Stimulated activated CD4-positive, alpha-beta T cell treated with anti-CD3 and anti-CD28 coated beads, Interleukin-4, amount 100 ng/mL, for 48 hours (primary cell): ENCODE measurements at places on chromosomes 16 and 17.

DNA sequence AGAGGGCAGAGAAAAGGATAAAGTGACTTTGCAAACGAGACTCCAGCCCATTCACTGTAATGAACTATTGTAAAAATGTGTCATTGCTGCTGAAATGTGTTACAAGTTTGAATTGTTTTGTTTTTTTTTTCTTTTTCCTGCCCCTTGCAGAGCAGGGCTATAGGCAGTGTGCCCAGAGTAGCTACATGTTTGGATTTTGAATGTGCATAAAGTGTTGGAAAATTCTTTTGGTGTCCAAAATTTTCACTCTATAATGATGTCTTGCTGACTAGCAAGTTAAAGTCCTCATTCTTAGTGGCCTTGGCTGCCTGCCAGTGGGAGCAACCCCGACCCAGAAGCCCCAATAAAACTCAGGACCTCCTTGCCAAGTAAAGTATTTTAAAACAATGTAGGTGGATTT is 66.5 kb downstream of the IGF2BP1 start:
- DNase-seq, result no peak

DNA sequence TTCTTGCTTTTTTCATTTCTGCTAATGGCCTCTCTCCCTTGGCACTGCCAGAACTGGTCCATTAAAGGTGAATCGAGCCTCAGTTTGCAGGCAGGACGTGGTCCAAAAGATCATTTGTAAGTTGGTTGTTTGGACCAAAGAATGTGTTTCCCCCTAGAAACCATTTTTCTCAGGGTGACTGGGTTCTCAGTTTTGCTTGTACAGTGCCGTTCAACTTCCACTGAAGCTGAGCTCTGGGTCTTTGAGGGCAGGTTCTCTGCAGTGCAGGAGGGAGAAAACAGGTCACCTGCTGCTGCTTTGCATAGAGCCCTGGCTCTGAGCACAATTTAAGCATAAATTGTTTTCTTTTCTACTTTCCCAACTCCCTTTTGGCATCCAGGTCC is 9.0 kb upstream of the AMZ2 start:
- no peak for DNase-seq

DNA sequence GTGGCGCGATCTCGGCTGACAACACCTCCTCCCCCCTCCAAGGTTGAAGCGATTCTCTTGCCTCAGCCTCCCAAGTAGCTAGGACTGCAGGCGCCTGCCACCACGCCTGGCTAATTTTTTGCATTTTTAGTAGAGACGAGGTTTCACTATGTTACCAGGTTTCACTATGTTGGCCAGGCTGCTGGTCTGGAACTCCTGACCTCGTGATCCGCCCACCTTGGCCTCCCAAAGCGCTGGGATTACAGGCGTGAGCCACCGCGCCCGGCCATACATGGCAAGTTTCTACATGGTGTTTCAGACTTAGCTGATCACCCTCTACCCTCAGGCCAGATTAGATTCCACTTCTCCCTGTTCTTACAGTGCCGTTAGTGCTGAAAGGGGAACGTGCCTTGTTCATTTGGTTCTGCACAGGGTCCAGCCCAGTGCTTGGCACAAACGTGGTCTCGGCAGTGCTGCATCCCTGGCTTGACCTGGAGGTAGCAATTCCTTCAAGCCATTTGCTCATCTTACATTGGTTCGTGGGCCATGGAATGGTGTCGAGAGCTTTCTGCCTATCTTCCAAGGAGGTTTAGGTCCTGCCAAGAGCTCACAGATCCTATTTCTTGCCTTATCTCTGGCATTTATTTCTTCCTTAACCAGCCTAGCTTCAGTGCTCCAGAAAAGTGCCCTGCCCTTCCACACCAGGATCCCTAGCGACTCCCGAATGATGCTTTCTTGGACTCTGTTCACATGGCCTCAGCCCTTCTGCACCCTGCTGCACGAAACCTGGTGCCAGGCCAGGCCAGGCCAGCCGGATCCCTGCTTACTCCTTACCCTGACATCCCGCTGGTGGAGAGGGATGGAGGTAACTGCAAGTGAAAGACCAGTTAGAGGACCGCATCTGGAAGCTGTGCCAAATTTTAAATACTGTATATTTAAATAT is 14.8 kb upstream of the AURKB start:
- DNase-seq, result no peak

DNA sequence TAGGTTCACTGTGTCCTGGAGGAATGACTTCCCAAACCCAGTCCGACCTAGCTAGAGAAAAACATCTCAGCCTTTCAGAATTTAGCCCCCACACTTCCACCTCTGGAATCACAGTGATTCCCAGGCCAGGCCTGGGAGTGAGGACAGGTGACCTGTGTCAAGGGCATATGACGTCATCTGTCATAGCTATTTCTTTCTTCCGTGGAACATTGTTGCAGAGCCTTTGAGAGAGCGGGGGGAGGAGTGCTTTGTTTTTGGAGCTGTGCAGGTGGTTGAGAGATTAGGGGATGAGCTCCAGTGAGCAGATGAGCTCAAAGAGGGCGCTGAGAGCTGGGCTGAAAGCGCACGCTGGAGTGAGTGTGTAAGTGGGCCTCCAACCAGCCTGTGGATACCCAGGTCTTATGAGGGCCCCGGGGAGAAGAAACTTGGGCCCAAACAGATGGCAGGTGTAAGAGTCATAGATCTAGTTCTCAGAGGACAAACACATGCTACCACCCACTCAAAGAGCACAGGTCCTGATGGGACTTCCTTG is 344.8 kb downstream of the SNX29 start:
- DNase-seq, result no peak

GRCh38 chr17:79923974-79924638 is 84.9 kb upstream of the CBX4 start:
- peak; percentile 67 for DNase-seq

GRCh38 chr16:50804290-50804907 is 62.5 kb downstream of the CYLD start:
- no peak for DNase-seq

- DNase-seq, result no peak
Observed at GRCh38 chr17:32536736-32537643, 50.2 kb downstream of the CDK5R1 start.

- no peak for DNase-seq
Observed at GRCh38 chr16:85642762-85643358, 29.7 kb downstream of the GSE1 start.

- no peak for DNase-seq
Observed at GRCh38 chr16:81492965-81493754, 48.6 kb downstream of the CMIP start.

DNA sequence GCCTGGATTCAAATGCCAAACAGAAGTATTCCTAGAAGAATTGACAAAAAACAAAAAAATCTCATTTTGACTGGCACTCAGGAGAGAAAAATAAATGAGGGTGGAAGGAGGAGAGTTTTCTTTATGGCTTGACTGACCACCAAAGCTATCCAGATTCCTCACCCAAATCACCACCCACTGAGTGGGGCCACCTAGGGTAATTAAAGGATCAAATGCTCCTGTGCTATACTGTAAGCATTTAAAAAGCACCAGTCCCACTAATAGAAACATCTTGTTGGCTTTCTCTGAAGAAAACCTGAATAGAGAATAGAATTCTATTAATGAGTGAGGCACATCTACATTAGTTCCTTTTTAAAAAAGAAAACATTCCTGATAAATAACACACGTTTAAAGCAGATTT is 163.3 kb downstream of the ANKFN1 start:
- DNase-seq, result no peak

DNA sequence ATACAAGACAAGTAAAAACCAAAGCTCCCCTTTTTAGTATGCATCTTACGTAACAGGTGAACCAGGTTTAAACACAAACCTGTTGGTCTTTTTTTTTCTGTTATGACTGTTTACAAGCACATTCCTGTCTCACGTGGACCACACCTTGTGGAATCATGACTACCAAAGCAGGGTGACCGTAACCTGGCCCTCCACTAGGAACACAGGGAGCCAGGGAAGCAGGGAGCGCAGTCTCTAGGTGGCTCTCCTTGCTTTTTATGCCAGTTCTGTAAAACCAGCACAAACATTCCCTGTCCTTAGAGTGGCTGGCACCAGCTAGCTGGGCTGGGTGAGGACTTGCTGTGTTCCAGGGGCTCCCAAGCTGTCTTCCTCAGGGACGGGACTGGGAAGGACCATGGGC is 44.1 kb downstream of the DDX19A start:
- DNase-seq, result no peak

DNA sequence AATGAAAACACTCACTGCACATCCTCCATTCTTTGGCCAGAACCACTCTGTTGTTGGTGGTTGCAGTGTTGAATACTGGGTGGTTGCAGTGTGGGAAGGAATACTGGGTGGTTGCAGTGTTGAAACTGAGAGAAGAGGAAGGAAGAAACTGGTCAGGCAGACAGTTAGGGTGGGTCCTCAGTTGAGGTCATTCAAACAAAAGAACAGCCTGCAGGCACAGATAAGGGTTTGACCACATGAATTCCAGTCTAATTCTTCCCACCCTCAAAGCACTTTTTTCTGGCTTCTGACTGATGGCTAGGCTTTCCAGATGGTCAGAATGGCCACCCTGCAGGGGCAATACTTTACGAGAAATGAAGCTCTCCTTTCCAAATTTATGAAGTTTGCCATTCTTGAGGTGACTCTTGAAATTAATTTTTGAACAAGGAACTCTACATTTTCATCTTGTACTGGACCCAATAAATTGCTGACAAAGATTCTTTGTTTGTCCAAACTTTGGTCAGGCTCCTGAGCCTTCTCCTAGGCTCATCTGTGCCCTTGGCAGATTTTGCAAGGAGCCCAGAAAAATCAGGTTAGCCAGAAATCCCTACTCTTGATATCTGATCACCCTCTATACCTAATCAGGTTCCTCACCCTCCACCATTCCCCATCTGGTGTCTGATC is 596.6 kb upstream of the CDH5 start:
- DNase-seq, result no peak

- DNase-seq, result no peak
Observed at GRCh38 chr17:9917801-9918200, 12.7 kb upstream of the RCVRN start.

- no peak for DNase-seq
Observed at GRCh38 chr17:20926532-20926931, 116.3 kb downstream of the USP22 start.

DNA sequence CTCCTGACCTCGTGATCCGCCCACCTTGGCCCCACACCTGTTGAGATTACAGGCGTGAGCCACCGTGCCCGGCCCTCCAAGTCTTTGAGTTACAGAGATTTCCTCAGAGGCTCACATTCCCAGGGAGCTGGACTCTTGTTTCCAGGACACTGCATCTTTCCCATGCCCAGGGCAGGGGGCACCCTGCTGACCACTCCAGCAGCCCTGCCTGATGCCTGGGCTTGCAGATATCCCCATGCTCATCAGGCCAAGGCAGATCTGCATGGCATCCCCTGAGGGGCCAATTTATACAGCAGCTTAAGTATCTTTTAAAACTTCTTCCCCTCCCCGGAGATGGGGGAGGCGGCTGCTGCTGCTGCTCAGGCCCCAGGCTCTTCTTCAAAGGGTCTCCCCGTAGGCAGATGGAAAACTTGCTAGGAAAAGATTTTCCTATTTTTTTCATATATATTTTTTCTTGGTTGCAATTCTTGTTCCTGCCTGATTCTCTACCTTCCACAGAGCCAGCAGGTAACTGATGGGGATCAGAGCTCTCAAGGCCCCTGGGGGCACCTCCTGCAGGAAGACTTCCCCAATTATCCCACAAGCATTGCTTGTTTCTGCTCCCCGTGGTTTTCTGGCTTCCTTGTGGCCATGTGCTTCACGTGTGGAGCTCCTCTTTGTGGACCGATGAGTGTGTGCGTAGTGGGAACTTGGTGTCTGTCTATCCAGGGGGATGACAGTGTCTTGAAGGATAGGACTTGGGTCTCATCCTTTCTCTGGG is 102.2 kb upstream of the SDK2 start:
- no peak for DNase-seq

- no peak for DNase-seq
Observed at GRCh38 chr17:39175695-39176093, 9.7 kb upstream of the ARL5C start.

DNA sequence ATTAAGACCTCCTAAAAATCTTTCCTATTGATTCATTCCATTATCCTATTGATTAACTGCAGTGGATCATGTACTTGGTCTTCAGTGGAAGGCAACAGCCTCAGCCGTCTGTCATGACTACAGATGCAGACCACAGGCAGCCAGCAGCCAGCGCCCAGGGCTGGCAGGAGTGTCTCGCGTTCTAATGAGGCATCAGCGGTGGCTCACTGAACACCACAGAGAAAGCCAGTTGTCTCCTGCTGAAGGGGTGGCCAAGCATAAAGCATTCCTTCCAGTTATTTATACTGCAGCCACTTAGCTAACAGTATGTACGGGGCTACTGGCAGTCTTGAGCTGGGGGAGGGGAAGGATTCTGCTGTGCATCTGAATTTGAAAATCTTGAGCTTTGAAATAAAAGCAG is 214.3 kb downstream of the IRX3 start:
- DNase-seq, result no peak
